Esophagus squamous epithelium (tissue), 5 donors: ENCODE measurements at places on chromosomes 6 and 20.

DNA sequence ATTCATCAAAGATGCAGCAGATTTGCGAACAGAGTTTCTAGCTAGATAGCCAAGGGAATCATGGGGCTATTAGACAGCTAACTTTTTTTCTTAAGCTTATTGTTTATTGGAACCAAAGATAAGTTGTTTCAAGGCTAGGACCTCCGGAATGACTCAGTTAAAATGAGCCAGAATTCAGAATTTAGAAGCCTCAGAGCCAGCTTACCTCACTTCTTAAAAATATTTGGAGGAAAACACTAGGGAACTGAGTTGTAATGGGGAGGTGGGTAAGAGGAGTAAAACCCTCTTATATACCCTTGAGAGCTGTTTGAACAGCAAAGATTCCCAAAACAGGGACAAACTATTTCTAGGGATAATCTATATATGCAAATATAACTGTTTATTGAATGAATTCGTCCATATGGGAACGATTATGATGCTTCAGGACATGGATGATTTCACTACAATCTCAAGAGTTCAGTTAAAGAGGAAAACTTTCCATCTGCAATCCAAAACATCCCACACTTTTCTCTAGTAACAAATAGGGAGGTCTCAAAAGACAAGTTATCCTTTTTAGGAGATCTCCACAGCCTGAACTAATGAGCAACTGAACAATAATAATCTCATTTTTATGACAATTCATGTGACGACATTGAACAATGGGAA is 12.6 kb upstream of the CARMIL1 start:
- DNase-seq: no peak

GRCh38 chr6:73675466-73676098 is 20.4 kb upstream of the CD109 start:
- peak; percentile 14 for DNase-seq

DNA sequence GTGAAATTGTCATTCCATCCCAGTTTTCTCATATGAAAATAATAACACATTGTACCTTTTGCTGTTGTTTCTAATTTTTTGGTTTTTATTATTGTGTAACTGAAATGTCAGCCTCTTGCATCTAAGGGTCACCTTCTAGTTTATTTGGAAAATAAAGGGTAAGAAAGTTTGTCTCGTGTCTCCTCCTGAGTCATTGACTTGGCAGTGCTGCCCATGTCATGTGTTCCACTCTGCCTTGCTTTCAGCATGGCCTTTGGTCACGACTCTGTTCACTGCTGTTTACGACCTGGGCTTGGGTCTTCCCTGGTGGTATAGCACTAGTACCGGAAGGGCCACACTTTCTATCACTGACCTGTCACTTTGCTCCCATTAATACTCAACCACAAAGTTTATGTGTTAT is 171.4 kb upstream of the RSPO3 start:
- no peak for DNase-seq

- DNase-seq: no peak
Measured at GRCh38 chr6:29678114-29678513, 2.8 kb downstream of the ZFP57 start.

- DNase-seq: no peak
Measured at GRCh38 chr6:145743332-145743731, 8.0 kb upstream of the EPM2A start.

DNA sequence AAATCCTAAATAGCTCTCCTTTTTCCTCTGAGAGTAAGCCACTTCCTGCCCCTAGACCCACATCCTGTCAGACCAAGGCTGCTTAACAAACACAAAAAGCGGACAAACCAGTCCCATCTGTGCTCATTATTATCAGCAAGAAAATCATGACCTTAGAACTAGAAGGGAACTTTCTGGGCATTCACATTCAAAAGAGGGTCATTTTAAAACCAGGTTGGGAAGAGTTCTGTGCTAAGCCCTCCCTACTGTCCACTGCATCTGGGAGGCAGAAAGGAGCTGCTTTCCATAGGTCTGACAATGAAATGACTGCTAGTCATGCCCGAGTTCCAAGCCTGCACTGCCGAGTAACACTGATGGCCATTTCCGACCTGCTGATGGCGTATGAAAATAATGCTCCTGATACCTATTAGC is 15.4 kb downstream of the EZR start:
- DNase-seq: no peak

- no peak for DNase-seq
Measured at GRCh38 chr6:93496548-93496947, 77.2 kb upstream of the EPHA7 start.

DNA sequence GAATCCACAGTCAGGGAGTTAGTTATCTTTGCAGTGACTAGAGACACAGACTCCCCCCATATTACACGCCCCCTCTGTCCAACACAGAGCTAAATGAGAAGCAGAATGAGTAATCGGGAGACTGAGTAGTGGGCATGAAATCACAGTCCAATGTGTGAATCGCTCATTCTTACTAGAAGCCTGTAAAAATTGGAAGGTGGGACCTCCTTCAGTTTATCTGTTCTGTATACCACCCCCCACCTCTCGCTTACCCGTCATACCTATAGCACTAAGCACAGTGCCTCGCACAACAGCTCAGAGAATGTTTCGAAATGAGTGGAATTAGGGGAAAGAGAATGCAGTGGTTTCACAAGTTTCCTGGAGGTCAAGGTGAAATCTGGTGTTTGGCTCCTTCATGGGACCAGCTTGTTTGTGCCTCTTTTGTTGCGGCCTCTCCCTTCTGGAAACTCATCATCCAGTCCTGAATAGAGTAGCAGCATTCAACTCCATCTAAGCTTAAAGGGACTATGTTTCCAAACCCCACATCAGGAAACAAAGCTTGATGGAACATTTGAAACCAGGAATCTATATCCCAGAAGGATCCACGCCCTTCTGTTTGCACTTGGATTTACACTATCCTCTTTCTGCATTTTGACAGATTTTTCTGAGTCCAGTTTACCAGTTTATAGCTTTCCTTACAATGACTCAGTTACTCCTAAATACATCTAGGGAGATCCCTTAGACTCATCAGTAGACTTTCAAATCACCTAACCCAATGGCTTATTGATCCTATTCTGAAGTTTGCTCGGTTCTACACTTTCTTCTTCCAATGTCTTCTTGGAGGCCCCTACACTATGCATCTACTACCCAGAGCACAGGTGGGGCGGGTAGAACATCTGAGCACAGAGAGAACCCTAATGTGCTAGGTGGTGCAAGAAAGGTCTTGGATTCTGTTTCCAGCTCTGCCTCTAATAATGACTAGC is 59.2 kb upstream of the PIM1 start:
- no peak for DNase-seq

- no peak for DNase-seq
Measured at GRCh38 chr6:153059311-153059710, 56.8 kb upstream of the MTRF1L start.

GRCh38 chr6:147870506-147871110 is 362.1 kb downstream of the SAMD5 start:
- no peak for DNase-seq

DNA sequence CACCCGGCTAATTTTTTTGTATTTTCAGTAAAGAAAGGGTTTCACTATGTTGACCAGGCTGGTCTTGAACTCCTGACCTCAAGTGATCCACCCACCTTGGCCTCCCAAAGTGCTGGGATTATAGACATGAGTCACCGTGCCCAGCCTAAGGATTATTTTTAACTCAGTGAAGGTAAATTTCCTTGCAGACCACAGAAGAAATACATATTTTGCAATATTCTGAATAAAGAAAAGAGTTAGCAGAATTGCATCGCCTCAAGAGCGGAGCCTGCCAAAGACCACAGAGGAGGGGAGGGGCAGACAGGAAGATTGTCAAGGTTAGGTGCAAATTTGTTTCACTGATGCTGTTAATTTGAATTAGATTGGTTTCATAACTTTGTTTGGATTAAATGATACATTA is 47.4 kb downstream of the SOD2 start:
- DNase-seq: no peak

DNA sequence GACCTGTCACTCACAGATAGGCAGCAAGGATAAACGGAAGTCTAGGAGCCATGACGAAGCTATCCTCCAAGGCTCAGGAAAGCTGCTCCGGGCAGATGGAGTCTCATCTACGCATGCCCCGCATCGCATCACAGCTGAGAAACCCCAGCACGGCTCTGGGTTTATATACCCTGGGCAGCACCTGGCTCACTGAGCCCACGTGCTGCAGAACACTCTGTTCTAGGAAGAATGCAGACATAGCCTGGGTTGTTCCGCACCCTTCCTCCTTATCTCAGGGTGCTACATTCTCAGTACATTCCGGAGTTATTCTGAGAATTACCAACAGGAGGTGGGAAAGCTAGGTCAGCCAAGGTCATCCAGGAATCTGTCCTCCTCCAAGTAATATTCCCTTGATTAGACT is 260.4 kb downstream of the CBLN4 start:
- no peak for DNase-seq

GRCh38 chr6:158706369-158706982 is 56.6 kb downstream of the SYTL3 start:
- DNase-seq: no peak

DNA sequence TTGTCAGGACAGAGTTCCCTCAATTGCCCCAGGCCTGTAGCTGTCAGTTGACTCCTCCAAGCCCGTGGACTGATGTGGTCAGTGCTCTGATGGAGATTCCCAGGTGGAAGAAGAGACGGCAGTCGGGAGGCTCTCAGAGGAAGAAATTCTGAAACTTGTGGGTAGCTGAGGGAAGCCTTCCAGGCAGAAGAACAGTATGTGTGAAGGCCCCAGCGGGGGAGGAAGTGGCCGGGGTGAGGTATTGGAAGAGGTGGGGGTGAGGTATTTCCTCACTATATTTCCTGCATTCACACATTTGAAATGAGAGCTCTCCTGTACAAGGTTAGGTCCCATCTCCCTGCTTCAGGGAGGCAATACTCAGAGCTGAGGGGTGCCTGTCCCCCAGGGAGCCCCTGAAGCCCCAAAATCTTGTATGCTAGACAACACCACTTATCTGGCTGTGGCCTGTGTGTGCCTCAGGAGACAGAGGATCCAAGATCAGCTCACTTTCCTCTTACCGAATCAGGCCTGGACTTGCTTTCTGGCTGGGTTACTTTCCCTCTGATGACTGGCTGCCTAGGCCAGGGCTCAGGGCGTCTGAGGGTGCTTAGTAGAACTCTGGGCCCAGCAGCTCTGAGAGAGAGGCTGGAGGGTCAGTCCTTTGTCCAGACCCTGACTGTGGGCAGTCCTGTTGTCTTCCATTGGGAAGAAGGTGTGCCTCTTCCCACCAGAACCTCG is 49.3 kb upstream of the MYL9 start:
- no peak for DNase-seq

GRCh38 chr6:170202416-170203135 is 88.3 kb downstream of the DLL1 start:
- no peak for DNase-seq

- no peak for DNase-seq
Measured at GRCh38 chr6:9517806-9518205, 897.1 kb downstream of the TFAP2A start.

DNA sequence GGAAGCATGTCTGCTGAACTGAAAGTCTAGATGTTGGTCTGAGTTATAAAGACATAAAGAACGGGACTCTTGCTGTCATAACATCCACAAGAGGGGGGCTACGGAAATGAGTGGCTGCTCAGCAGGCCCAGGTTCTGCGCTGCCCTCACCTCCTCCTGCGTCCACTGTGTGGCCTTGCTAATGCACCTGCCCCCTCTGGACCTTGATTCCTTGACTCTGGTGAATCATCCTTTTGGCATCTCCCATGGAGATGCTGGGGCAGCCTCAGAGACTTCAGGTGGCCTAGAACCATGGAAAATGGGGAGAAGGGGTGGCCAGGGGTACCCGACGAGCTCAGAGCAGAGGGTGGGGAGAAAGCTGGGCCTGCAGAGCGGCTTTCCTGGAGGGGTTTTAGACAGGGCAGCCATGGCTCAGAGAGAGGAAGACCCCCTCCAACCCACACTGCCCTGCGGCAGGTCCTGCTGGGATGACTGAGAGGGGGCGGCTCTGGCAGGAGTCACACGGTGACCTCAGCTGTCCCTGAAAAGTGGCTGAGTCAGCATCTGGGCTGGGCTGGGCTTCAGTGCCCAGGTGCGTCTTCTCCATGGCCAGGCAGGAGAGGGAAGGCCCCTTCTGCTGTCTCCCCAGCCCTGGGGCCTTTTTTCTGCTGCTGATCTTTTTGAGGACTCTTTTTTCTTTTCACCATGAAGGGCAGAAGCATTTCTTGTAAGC is 46.9 kb downstream of the DLGAP4 start:
- no peak for DNase-seq

GRCh38 chr6:113103634-113104361 is 753.3 kb upstream of the MARCKS start:
- no peak for DNase-seq

DNA sequence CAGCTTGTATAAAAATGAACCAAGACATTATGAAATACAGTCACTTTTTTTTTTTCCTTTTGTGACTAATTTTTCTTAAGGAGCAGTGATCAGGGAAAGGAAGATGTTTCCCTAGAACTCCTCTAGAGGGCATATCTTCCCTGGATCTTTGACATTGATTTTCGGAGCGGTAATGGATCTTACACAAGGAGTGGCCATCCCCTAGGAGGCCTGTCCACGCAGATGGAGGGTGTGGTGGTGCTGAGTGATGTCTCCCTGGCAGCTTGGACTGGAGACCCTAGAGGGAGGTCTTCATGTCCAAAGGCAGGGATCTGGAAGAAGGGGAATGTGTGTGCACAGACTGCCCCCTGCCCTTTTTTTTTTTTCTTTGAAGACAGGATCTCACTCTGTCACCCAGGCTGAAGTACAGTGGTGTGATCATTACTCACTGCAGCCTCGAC is 7.0 kb upstream of the KIFC1 start:
- no peak for DNase-seq

DNA sequence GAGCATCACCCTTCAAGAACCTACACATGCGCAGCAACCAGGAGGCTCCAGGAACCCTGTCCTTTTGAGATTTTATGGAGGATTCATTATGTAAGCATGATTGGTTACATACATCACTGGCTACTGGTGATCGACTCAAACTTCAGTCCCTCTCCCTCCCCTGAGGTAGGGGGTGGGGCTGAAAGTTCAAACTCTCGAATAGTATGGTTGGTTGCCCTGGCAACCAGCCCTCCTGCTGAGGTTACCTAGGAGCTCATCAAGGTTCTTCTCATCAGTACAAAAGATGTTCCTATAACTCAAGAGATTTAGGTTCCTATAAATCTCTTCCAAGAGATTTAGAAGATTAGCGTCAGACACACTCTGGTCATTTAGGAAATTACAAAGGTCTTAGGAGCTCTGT is 21.9 kb upstream of the ZSCAN9 start:
- DNase-seq: no peak

- DNase-seq: no peak
Measured at GRCh38 chr6:142906945-142907470, 38.0 kb downstream of the HIVEP2 start.

DNA sequence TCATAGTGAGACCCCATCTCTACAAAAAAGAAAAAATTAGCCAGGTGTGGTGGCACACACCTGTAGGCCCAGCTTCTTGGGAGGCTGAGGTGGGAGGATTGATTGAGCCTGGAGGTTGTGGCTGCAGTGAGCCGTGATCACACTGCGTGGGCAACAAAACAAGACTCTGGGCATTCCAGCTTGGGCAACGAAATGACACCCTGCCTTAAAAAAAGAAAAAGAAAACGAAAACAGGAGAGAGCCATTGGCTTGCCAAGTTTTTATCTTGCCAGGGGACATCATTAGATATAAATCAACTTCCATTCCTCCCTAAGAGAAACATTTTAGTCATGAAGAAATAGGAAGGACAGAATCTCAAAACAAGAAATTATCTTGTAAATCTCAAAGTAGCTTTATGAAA is 109.5 kb downstream of the MAP3K7 start:
- no peak for DNase-seq
